NCI-H1417 treated with DMSO at 0.1 percent for 48 hours (cell line): ENCODE measurements at places on chromosomes 7 and 10.

GRCh38 chr7:44288811-44289340 lies 36.5 kb downstream of the CAMK2B start:
- DNase-seq = no peak

DNA sequence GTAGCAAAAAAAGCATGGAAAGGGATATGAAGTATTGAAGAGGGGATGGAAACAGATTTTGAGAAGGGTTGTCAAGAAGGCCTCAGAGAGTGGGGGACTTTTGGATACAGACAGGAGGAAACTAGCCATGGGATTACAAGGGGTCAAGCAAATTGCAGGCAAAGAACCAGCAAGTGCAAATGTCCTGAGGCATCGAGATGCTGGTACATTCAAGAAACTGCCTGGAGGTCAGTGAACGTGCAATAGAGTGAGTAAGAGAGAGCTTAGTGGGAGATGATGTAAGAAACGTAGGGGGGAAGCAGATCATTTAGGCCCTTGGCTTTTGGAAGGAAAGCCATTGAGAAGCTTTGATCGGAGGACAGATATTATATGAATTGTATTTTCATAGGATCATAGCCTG lies 227.4 kb upstream of the AGK start:
- DNase-seq = no peak

GRCh38 chr10:96585736-96586418 lies 935 bp downstream of the TM9SF3 start:
- DNase-seq = no peak

DNA sequence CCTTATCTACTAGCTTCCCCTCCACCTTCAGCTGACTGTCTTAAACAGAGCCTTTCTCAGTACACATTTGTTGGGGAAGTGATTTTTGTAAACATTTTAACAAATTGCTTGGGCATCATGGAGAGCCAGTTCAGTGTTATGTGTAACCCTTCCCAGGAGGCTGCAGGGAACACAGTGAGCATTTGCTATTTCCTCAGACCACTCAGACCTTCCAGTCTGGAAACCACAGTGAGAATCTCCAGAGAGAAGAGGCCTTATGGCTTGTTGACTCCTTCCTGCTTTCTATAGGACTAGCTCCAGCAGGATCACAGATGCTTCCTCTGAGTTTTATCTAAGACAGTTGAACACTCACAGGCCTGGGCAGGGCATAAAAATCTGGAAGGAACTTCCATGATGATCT lies 409.8 kb upstream of the NPVF start:
- no peak for DNase-seq

- no peak for DNase-seq
Observed at GRCh38 chr7:113873554-113874151, 45.2 kb downstream of the PPP1R3A start.

- DNase-seq = no peak
Observed at GRCh38 chr7:156091519-156092080, 279.3 kb upstream of the SHH start.

GRCh38 chr7:20449176-20449575 lies 118.5 kb downstream of the ITGB8 start:
- DNase-seq = no peak

DNA sequence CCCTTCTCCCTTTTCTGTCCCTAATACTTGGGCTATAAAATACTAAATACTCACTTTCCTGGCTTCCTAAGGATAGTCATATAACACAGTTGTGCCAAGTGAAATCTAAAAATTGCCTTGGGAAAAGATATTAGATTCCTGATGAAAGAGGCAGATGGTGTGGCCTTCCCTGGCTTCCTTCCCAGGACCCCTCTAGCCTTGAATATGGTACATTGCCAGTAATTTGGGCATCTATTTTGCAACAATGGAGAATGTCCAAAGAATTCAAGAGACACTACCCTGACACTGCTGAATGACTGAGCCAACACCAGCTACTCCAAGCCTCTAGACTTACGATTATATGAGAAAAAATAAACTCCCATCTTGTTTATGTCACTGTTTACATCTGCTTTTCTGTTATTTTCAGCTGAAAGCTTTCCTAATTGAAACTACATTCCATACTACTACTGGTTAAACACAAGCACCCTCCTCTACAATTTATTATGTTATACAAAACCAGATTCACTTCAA lies 17.9 kb downstream of the COPG2 start:
- DNase-seq = no peak

GRCh38 chr7:158617737-158618128 lies 30.1 kb upstream of the PTPRN2 start:
- no peak for DNase-seq

DNA sequence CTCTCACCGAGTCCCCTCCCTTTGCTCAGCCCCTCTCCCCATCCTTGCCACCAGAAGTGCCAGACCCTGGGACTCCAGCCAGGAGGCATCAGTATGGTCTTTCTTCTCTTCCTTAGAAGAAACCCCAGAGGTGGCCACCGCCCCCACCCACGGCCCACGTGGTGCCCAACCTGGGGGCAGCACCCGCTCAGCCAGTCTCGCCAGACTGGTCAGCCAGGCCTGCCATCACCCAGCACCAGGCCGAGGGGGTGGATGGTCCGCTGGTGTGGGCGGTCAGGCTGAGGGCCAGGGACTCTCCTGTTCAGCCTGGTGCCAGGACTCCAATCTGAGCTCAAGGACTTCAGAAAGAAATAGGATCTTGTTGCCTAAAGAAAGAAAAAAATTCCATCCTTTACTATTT lies 5.8 kb upstream of the CLDN4 start:
- DNase-seq = no peak

DNA sequence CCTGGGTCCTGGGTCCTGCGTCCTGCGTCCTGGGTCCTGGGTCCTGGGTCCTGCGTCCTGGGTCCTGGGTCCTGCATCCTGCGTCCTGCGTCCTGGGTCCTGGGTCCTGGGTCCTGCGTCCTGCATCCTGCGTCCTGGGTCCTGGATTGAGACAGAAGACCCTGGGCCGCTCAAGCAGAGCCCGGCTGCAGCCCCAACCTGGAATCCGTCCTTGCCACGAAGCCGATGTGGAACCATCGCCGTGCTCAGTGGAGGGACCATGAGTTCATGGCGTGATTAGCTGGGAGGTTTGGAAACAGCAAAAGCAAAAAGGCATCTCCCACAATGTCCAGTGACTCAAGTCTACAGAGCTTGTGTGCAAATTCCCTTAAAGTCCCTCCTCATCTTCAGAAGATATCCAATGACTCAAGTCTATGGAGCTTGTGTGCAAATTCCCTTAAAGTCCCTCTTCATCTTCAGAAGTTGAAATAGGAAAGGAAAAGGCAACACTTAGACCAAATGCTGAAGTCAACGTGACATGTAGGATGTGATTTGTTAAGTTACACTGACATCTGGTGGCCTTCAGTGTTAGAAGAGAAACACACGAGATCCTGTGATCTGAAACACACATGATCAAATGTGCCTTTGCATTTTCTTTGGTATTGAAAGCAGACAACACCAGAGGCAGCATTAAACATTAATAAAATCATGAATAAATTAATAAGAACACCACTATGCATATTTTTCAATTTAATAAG lies 179.9 kb downstream of the PTPRN2 start:
- peak; percentile 42 for DNase-seq

GRCh38 chr7:9796241-9796640 lies 1177.4 kb upstream of the PHF14 start:
- DNase-seq = peak; percentile 2

DNA sequence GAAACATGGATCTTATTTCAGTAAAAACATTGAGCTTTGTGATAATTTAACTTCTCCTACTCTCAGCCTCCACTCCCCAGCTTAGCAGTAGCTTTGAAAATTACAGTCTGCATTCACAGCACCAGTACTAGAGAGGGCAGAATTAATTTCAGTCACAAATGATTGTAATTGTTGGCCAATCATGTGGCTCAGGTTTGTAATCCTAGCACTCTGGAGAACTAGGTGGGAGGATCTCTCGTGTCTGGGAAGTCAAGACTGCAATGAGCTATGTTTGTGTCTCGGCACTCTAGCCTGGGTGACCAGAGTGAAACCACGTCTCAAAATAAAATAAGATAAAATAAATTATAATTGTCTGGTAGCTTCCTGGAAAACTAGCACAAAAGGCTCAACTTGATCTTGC lies 620.9 kb downstream of the TNS3 start:
- DNase-seq = no peak

GRCh38 chr7:20244334-20245120 lies 27.3 kb upstream of the MACC1 start:
- DNase-seq = no peak

DNA sequence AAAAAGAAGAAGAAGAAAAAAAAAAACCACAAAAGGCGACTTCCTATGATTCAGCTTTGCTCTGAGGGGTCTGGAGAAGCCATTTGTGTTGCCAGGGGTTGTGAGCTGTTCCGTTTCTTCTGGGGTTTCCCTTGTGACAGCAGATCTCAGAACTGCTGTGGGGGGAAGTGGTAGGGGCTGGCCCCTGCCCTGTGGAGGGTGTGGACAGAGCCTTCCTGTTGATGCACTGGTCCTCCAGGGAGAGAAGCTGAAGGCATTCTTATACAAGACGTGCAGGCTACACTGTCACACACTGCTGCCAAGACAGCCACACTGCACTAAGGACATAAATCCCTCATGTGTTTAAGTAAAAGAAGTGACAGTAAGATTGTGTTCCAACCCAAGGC lies 17.3 kb upstream of the CSGALNACT2 start:
- no peak for DNase-seq

DNA sequence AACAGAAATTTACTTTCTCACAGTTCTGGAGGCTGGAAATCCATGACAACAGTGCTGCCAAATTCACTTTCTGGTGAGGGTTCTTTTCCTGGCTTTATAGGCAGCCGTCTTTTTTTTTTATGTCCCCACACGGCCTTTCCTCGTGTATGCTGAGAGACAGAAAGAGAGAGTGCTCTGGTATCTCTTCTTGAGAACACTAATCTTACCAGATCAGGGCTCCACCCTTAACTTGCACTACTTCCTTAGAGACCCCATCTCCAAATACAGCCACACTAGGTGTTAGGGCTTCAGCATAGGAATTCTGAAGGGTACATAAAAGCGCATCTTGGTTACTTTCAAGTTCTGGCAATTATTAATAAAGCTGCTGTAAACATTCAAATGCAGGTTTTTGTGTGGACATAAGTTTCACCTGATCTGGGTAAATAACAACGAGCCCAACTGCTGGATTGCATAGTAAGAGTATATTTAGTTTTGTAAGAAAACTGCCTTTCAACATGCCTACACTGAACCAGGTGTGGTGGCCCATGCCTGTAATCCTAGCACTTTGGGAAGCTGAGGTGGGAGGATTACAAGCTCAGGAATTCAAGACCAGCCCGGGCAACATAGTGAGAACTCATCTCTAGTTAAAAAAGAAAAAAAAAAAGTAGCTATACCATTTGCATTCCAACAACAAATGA lies 8.2 kb upstream of the C1GALT1 start:
- DNase-seq = no peak

GRCh38 chr10:42553064-42553407 lies 85.3 kb downstream of the ZNF33B start:
- no peak for DNase-seq

DNA sequence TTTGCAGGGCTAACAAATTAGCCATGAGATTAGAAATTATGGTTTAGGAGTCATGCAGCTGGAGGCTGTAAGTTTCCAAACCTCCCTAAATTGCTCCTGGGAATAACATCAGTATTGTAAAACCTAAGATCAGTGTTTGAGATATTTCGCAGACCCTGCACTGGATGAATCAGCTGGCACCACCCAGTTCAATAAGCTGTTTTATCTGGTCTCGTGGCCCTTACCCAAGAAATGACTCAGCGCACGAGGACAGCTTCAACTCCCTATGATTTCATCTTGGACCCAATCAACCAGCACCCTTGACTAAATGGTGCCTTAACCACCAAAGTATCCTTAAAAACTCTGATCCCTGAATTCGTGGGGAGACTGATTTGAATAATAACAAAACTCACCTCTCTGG lies 482.0 kb upstream of the PCDH15 start:
- DNase-seq = no peak
